Stimulated activated CD8-positive, alpha-beta memory T cell treated with anti-CD3 and anti-CD28 coated beads, Interleukin-15, amount 100 ng/mL, for 24 hours (primary cell): ENCODE measurements at places on chromosomes 6 and 20.

GRCh38 chr6:129764761-129765407 lies 54.9 kb upstream of the ARHGAP18 start:
- DNase-seq: no peak

DNA sequence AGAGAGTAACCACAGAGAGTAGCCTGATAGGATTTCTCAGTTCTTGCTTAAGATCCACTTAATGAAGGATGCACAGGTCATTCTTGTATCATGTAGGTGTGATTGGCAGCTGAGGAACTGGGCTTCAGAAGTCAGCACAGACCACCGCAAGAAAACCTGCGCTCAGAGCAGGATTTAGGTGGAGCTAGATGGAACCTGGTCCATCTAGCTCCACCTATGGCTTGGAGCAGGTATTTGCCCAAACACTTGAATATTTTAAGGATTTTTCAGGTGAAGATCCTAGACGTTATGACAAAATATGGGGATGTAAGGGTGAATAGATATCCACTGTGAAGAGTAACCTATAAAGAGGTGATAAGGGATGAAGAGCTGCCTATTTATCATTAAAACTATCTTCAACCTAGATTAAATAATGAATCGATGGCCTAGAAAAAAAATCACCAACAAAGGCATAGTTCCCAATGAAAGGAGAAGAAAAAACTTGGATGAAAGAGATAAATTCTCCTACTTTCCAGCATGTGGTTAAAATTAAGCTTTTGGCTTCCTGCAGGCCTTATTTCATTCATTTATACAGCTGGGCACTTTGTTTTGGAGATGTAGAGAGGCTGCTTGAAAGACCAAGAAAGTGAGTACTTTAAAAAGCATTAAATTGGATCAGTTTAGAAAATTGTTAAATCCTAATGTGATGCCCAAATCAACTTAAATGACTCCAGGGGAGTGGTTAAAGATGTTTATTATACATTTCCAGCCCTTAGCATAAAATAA lies 778.4 kb upstream of the GJE1 start:
- DNase-seq: no peak

DNA sequence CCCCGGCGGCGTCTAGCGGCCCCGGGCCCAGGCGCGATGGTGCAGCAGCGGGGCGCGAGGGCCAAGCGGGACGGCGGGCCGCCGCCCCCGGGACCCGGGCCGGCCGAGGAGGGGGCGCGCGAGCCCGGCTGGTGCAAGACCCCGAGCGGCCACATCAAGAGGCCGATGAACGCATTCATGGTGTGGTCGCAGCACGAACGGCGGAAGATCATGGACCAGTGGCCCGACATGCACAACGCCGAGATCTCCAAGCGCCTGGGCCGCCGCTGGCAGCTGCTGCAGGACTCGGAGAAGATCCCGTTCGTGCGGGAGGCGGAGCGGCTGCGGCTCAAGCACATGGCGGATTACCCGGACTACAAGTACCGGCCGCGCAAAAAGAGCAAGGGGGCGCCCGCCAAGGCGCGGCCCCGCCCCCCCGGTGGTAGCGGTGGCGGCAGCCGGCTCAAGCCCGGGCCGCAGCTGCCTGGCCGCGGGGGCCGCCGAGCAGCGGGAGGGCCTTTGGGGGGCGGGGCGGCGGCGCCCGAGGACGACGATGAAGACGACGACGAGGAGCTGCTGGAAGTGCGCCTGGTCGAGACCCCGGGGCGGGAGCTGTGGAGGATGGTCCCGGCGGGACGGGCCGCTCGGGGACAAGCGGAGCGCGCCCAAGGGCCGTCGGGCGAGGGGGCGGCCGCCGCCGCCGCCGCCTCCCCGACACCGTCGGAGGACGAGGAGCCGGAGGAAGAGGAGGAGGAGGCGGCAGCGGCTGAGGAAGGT lies 715 bp downstream of the SOX12 start:
- no peak for DNase-seq

DNA sequence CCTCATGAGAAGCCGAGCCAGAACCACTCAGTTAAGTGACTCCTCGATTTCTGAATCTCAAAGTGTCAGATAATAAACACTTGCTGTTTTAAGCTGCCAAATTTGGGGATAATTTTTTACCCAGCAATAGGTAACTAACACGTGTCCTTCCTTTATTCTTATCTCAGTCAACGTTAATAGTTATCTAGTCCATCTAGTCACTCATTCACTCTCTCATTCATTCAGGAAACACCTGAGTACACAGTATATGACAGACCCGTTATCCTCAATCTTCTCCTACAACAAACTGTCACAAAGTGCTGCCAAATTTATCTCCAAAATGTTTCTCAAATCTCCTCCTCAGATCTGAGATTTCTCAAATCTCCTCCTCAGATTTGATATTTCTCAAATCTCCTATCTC lies 13.1 kb downstream of the FAM184A start:
- no peak for DNase-seq

- no peak for DNase-seq
Measured at GRCh38 chr6:31125586-31126363, 5.5 kb upstream of the CDSN start.

DNA sequence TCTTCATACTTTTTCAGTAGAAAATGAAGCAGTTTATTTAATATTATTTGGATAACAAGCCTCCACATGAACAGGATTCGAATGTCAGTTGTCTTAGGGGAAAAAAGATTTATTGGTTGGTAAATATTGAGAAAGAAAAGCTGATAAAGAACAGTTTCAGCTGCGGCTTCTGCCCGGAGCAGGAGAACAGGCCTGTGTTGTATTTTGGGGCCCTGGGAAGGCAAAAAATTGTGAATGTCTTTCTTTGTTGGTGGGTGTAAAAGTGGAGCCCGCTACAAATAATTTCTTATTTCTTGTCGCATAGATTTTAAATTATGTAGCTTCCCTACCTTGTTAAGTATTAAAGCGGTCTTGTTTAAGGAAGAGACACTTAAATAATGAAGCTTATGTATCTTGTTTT lies 90.5 kb upstream of the PAX1 start:
- no peak for DNase-seq

GRCh38 chr6:13436399-13437217 lies 50.8 kb downstream of the GFOD1 start:
- no peak for DNase-seq

GRCh38 chr20:4261333-4262284 lies 246.3 kb upstream of the RNF24 start:
- no peak for DNase-seq

- DNase-seq: no peak
Measured at GRCh38 chr6:145808239-145808638, 6.4 kb downstream of the FBXO30 start.

- DNase-seq: no peak
Measured at GRCh38 chr20:19921284-19921793, 95.8 kb upstream of the NAA20 start.

DNA sequence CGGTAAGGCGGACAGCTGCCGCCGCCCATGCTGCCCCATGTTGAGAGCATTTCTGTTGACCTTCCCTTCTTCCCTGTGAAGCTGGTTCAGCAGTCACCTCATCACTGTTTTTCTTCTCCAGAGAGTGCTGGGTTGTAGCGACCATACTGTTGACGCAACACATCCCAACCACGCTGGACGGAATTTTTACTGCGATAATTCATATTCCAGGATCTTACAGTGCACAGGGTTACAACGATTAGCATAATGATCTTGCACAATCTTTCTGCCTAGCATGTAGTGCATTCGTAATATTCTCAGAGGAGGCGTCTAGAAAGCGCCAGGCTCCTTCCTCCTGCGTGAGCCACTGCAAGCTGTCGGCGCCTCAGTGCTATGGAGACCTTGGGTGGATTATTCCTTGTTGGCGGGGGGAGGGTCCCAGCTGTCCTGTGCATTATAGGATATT lies 137.0 kb downstream of the MTHFD1L start:
- DNase-seq: no peak

- no peak for DNase-seq
Measured at GRCh38 chr6:26311385-26312095, 53.5 kb upstream of the BTN3A2 start.
